Urinary bladder (tissue), 4 donors: ENCODE measurements at places on chromosomes 7 and 10.

- DNase-seq: no peak
These were observed 32.3 kb downstream of the OAT start for GRCh38 chr10:124386186-124387077.

GRCh38 chr7:17404006-17404405 is 105.6 kb downstream of the AHR start:
- DNase-seq: no peak

GRCh38 chr10:48701139-48701901 is 16.6 kb downstream of the WDFY4 start:
- no peak for DNase-seq

DNA sequence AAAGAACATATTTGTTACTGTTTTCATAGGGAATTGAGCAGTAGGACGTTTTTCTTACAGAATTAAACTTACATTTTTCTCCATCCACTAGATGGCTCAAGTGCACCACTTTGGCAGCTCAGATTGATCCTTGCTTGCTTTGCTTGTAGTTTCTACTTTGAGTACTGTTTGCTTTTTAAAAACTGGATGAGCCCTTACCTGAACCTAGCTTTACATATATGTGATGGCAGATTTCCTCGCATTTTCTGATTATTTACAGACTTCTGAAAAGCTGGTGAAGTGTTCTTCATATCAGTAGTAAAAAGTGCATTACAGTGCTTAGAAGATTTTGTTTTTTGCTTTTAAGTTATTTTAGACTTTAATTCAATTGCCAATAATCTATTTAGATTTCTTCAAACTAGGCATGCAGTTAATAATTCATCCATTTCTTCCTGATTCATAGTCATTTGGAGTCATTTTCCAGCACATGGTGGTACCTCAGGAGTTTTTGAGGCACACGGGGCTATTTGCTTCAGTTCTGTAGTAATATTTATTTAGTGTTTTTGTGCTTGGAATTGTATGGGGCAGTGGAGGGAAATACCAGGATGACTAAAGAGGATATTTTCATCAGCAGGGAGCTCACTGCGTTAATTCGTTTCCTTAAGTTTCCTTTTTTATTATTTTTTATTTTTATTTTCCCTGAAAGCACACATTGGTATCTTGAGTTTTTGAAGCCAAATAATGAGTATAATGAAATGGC is 57.3 kb downstream of the MAPK8 start:
- DNase-seq: peak; percentile 40

DNA sequence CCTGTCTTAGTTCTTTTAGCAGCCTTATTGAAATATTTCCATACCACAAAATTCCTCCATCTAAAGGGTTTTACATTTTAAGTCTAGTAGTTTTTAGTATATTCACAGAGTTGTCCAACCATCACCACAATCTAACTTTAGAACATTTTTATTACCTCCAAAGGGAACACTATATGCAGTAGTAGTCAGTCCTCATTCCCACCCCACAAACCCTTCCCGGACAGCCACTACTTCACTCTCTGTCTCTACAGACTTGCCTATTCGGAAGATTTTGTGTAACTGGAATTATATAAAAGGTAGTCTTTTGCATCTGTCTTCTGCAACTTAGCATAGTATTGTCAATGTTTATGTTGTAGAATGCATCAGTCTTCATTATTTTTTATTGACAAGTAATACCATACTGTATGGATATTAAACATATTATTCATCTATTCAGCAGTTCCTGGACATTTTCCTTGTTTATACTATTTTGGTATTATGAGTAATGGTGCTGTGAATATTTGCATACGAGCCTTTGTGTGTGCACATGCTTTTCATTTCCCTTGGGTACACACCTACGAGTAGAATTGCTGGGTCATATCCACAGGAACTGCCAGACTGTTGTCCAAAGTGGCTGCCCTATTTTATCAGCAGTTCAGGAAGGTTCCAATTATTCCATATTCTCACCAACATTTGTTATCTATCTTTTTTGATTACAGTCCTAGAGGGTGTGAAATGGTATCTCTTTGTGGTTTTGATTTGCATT is 60.9 kb upstream of the LANCL2 start:
- no peak for DNase-seq

DNA sequence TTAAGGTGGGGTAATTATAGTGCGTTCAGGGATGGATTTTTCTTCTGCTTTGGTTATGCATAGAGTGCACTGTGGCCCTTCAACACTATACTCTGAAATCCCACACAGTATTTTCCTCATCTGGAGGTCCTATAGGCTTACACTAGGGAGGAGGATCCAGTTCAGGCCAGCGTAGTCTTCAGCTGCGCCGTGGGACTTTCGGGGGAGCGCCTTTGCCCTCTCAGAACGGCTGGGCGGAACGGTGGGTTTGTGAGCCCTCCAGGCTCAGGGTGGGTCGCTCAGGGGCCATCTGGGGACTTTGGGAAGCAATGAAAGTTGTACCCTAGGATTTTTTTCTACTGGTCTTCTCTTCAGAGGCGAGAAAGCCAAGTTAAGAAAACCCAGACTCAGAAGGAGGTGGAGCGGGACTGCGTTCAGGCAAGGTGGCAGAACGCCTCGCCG is 652 bp upstream of the VPS26A start:
- DNase-seq: no peak

DNA sequence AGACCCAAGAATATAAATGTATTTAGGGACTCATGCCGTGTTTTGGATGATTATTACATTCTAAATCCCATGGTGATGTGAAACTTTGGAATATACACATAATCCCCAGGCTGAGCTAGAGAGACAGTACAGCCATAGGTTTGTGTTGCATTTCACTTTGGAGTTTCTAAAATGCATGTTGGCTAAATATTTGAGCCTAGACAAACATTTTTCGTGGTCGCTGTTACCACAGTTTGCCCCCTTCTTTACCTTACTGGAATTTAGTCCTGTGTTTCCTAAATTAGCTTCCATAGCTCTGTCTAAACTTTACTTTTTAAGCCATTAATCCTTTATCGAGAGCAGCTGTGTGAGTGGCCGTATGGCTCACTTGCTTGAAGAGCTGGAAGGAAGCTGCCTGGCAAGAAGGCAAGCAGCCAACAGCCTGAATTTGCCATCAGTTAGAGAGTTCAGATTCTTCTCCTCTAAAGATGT is 192.0 kb downstream of the BICC1 start:
- DNase-seq: no peak

GRCh38 chr10:29276251-29276850 is 12.5 kb upstream of the LYZL1 start:
- DNase-seq: peak; percentile 79

GRCh38 chr7:86012971-86013370 is 630.7 kb upstream of the GRM3 start:
- no peak for DNase-seq

DNA sequence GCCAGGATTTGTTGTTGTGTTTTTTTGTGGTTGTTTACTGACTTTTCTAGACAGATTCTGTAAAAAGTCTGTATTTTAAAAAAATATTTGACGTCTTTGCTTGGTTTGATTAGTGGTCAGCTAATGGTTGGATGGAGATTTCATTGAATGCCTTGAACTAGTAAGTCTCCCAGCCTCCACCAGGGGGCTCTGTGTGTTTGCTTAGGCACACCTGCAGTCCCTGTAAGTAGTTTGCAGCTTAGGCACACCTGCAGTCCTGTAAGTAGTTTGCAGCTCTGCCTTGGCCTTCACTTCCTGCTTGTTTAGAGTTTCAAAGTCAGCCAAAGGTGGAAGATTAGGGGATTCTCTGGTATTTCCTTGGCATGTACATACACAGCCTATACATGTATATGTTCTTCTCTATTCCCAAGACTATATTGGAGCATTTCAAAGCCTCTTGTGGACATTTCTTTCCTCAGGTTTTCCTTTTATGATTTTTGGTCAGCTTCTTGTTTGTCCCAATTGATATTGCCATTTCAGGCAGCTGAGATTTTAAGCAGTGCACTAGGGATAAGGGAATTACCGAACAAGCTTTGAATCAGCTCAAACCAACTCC is 101.6 kb downstream of the CCSER2 start:
- no peak for DNase-seq

DNA sequence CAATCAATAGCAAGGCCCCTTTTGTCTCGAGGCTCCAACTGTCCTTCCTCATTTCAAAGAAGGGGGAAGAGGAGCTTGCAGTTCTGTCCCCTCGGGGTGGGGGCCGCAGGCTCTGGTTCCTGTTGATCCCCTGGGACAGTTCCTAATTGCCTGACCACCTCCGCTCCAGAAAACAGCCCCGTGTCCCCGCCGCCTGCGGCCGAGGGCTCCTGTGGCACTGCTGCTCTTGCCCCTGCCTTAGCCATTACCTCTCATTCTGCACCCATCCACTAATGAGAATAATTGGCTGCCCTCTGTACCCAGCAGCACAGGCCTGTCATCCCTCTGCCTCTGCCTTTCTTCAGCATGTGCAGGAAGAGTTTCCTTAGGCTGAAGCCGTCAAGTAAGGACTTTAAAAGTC is 668.3 kb upstream of the FOXK1 start:
- DNase-seq: no peak

GRCh38 chr7:132113536-132114371 is 462.5 kb downstream of the PLXNA4 start:
- peak; percentile 25 for DNase-seq

- no peak for DNase-seq
These were observed 484.8 kb upstream of the ANKRD30A start for GRCh38 chr10:36640626-36641025.

DNA sequence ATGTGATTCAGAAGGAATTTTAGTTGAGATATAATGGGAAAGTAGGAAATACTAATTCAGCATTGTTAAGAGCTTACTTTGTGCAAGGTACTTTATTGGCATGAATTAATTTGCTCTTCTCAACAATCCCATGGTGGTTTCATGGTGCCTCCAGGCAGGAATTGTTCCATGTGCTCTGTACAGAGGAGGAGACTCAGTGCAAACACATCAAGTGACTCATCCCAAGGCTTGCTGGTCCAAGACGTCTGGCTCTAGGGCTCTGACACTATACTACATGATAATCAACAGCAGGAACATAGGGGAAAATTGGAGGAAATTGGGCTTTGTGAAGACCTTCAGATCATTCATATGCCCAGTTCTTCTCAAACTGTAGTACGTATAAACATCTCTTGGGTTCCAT is 66.5 kb upstream of the PRKG1 start:
- DNase-seq: no peak

GRCh38 chr10:76641215-76641614 is 996.4 kb downstream of the KCNMA1 start:
- DNase-seq: no peak

GRCh38 chr7:93350338-93350737 is 118.2 kb downstream of the VPS50 start:
- no peak for DNase-seq

- DNase-seq: no peak
These were observed 68.7 kb downstream of the VWA2 start for GRCh38 chr10:114307731-114308130.

DNA sequence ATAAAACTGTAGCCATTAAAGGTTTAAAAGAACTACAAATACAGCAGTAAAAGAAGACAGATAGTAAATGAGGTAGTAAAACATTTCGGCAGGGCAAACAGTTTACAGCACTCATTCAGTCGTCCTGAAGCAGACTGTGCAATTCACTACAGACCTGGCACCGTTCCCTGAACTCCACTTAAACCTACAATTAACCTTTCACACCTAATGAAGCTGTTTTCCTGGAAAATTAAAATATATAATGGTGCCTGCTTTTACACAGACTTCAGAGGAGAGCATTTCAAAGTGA is 335.3 kb downstream of the GFRA1 start:
- DNase-seq: no peak
